RCC 7860 (cell line): ENCODE measurements at places on chromosomes 5 and 9.

DNA sequence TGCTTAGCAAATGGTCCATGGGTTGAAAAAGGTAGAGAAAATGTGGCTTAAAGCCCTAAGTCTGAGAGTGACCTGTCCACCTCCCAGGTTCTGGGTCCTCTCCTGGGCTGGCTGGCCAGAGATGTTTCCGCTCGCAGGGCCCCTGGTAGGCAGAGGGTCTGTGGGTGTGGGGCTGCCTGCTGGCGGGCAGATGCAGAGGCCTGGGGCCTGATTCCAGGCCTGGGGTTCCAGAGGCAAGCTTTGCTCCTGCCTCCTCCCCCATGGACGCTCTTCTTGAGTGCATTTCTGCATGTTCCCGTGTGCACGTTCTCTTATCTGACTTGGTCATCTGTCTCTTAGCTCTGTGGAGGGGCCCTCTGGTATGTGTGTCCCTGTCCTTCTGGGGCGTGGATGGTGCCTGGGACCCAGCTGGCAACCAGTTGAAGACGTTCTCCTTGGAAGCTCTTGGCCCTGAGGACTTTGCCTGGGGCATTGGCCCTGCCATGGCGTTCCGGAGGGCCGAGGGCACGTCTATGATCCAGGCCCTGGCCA is 3.8 kb downstream of the MIGA2 start:
- DNase-seq = no peak

DNA sequence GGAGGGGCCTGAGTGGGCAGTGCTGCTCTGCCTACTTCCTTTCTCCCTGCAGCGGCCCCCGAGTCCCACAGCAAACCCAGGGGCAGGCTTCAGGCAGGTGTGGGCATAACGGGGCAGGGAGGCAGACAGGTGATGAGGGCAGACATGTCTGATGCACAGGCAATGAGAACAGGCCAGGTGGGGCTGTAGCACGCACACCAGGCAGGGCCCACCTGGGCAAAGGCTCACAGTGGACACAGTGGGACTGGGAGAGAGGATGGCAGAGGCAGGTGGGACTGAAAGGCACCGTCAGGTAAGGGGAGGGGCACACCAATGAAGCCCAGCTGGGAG is 5.8 kb downstream of the LTC4S start:
- no peak for DNase-seq

DNA sequence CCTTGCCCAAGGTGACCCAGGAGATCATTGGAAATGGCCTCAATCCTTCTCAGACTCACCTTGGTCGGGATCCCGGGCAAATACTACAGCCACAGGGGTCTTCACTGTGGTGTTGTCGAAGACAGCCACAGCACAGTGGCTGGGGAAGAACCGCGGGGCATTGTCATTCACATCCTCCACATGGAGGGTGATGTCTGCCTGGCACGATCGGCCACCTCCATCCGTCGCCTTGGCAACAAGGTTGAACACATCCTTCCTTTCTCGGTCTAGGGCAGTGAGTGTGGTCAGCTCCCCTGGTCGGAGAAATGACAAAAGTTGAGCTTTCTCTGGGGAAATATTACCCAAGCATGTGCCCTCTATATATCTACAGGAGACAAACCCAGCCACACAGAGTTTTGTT is 56.8 kb downstream of the FAT2 start:
- no peak for DNase-seq

GRCh38 chr9:131808291-131808690 is 68.4 kb upstream of the RAPGEF1 start:
- DNase-seq = no peak

GRCh38 chr5:67659288-67659687 is 462.7 kb upstream of the CD180 start:
- DNase-seq = no peak

- DNase-seq = no peak
These were observed 398.7 kb upstream of the IRX4 start for GRCh38 chr5:2281446-2281845.

- DNase-seq = no peak
These were observed 92.9 kb downstream of the PALM2AKAP2 start for GRCh38 chr9:109872901-109873300.

GRCh38 chr9:98806394-98807035 is 955 bp upstream of the GALNT12 start:
- no peak for DNase-seq

- DNase-seq = peak; percentile 90
These were observed 107.9 kb downstream of the DCP2 start for GRCh38 chr5:113084402-113085083.

- DNase-seq = no peak
These were observed 62.5 kb upstream of the EPB41L4B start for GRCh38 chr9:109383356-109383755.
